Head of caudate nucleus (tissue), 42 donors: ENCODE measurements at places on chromosomes 4 and X.

GRCh38 chrX:47148946-47149345 is 3.9 kb downstream of the RBM10 start:
- no peak for DNase-seq

DNA sequence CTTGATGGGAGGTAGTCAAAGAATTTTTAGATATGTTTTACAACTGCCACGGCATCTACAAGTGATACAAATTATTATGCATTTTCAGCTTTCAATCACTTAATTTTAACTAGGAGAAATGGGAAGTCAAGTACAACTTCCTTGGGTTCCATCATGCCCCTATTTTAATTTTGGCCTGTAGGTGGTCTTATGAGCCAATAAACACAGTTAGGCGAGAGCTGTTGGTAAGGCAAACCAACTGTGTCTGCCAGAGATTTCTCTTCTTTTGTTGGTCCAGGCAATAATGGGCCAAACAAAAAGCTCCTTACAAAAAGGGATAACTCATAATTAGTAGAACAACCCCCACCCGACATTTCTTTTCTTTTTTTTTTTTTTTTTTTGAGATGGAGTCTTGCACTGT is 63.3 kb upstream of the ARX start:
- no peak for DNase-seq

GRCh38 chr4:40307627-40308497 is 27.3 kb upstream of the CHRNA9 start:
- DNase-seq: no peak

DNA sequence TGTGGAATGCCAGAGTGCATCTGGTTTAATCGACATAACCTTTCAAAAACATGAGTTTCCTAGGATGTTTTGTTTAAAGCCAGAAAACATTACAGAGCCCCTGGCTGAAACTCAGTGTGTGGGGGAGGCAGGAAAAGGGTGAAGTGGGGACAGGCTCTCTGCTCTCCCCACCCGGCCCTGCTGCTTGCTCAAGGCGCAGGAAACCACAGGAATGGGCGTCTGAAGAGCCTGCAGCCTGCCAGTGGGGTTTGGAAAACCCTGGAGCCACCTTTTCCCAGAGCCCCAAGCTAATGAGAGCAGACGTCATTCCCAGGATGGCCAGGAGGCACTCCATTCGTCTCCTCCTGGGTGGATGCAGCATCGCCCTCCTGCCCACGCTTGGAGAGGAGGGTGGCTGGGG is 240.6 kb downstream of the AFAP1 start:
- DNase-seq: no peak

- no peak for DNase-seq
Measured at GRCh38 chrX:96707804-96708203, 23.2 kb downstream of the DIAPH2 start.

DNA sequence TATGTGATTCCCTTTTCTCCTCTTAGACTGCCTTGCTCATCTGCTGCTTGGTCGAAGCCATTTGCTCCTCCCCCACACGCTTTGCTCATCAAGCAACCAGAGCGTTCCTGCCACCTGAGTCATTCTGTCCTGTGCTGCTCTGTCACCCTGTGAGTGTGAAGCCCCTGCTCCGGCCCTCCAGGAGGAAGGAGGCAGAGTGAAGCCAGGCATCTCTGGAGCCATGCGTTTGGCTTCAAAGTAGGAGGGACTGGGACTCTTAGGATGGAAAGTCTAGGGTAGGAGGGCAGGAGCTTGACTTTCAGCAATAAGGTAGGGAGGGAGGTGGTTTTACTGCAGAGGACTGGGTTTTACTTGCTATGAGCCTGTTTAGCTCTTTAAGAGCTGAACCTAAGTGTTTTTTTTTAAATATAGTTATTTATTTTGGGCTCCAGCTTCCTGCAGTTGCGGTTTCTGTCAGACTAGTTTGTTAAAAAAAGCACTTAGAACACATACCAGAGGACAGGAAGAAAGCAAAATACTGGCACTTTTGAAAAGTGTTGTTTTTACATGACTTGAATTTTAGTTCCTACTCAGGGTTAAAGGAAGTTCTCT is 63.6 kb downstream of the SPINK2 start:
- peak; percentile 13 for DNase-seq

DNA sequence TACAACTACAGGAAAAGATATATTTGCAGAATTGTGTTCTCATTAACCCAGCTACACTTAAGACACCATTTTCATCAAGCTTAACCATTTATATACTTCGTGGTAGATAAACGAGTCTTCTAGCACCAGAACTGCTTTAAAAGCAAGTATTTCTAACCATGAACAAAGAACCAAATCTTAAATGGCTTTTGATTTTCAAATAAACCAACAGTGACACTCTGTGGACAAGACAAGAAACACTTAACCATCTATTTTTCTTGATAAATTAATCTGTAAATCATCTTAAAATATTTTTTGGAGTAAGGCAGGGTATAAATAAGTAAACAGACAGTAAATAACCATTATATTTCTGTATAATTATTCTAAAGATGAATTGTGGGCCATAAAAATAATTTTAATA is 10.2 kb downstream of the BEND2 start:
- no peak for DNase-seq

GRCh38 chr4:83340692-83341343 is 6.2 kb upstream of the HPSE start:
- DNase-seq: no peak

DNA sequence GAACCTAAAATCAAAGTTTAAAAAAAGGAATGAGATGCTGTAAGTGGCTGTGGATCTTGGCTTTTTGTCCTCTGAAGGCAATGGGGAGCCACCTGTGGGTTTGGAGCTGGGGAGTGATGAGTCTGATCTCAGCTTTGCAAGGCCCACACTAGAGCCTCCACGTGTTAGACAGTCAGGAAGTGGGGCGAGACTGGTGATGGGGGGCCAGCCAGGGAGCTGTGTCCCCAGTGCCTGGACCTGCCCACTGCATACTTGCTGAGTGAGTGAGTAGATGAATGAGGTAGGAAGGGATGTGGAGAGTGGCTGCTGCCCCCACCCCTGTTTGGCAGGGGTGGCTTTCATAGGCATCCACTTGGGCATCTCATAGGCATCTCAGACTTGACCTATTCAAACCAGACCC is 84.0 kb downstream of the NHSL2 start:
- no peak for DNase-seq

DNA sequence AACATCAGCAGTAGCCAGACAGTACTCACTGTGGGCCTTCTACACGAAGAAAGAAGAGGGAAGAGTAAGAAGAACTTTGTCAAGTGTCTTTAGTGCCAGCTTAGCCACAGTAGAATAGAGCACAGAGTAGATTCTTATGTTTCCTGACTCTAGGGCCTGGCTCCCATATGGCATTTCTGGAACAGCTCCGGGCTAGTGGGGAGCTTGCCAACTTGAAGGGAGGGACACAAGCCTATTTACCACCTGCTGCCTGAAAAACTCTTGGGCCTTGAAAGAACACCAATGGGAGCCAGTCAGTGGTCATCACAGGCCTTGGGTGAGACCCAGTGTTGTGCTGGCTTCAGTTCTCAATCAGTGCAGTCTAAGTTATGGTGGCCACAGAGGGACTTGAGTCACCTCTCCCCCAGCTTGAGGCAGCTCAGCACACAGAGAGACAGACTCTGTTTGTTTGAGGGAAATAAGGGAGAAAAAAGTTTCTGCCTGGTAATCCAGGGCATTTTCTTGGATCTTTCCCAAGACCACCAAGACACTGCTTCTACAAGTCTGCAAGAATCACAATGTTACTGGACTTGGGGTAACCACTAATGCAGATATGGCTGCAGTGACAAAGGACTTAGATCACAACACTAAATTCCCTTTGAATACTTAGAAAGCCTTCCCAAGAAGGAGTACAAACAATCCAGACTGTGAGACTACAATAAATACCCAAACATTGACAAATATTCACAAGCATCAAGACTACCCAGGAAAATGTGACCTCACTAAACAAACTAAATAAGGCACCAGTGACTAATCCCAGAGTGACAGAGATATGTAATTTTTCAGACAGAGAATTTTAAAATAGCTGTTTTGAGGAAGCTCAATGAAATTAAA is 261.0 kb upstream of the NDST3 start:
- DNase-seq: no peak

- no peak for DNase-seq
Measured at GRCh38 chr4:99722725-99723124, 65.1 kb upstream of the C4orf54 start.

GRCh38 chr4:142614621-142615323 is 231.3 kb downstream of the INPP4B start:
- no peak for DNase-seq

DNA sequence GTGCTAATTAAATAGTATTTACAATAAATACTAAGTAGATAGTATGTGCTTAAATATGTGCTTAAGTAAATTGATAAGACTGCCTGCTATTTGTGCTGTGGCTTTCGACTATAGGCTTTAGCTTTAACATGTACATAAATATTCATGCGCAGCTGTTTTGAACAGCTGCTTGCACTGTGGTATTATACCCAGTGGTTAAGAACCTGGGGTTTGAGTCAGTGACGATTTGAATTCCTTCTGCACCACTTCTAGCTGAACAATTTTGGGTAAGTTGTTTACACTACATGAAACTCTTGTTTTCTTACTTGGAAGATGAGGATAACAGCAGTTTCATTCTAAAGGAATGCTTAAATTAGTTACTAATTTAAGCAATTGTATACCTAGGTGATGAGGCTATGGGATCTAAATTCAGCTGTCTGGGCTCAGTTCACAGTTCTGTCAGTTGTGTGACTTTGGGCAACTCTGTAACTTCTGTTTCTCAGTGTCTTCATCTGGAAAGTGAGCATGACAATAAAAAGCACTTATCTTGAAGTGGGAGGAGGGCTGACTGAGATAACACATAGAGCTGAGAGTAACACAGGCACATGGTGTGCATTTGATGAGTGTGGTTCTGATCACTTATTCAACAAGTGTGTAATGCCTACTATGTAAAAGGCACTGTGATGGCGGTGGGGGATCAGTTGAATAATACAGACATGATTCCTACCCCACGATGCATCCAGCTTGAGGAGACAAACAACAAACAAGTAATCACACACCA is 37.0 kb downstream of the HPGDS start:
- DNase-seq: no peak

DNA sequence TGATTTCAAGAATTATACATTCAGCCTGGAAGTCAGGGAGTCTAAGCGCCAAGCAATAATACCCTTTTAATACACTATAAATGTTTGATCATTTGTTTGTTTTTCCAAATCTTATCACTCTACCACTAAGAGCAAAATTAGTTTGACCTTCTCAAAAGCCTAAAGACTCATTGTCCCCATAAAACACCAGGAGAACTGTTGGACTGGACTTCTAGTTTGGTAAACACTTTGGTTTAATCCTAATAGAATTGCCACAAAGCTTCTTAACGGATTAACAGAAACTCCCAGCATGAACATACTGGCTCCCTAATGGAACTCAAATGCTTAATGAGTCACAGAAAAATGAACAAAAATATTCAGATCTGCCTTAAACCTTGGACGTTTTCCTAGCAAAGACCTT is 34.9 kb downstream of the SYTL5 start:
- no peak for DNase-seq

DNA sequence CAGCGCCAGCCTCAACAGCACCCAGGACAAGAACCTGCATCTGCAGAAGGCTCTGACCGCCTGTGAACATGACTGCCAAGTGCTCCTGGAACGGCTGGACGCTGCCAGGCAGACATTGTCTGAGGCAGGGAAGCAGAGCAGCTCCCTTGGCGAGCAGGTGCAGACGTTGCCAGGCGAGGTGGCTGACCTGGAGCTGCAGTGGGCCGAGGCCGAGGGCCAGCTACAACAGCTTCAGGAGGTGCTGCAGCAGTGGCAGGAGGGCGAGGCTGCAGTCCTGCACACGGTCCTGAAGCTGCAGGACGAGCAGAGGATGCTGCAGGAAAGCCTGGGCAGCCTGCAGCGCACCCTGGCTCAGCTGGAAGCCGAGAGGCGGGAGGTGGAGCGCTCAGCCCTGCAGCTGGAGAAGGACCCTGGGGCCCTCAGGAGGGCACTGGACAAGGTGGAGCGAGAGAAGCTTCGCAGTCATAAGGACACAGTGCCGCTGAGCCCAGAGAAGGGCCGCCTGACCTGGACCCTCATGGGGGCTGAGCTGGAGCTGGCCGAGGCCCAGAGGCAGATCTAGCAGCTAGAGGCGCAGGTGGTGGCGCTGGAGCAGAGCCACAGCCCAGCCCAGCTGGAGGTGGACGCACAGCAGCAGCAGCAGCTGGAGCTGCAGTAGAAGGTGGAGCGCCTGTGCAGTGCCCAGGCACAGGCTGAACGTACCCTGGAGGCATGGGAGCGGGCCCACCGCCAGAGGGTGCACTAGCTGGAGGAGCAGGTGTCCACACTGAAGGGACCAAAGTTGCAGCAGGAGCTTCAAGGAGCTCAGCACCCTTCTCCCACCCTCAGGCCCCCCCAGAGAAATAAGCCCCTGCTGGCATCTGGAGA is 16.4 kb downstream of the SMIM10L2A start:
- no peak for DNase-seq

- DNase-seq: no peak
Measured at GRCh38 chr4:155304375-155304774, 72.4 kb downstream of the MAP9 start.

DNA sequence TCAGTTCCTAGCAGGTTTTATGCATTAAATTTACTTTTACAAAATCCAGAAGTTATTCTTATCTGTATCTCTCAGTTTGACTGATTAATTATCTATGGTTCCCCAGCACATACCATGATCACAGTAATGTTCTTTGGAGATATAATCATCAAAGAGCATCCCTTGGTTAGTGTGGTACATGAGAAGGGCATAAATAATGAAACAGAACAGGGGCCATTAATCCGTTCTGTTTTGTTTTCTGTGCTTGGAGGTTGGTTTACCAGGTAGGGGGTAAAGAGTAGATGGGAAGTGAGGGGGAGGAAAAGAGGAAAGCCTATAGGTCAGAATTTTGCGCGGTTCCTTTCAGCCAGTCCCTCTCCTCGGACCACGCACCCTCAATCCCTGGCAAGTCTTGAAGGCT is 718.7 kb upstream of the TENM3 start:
- no peak for DNase-seq

DNA sequence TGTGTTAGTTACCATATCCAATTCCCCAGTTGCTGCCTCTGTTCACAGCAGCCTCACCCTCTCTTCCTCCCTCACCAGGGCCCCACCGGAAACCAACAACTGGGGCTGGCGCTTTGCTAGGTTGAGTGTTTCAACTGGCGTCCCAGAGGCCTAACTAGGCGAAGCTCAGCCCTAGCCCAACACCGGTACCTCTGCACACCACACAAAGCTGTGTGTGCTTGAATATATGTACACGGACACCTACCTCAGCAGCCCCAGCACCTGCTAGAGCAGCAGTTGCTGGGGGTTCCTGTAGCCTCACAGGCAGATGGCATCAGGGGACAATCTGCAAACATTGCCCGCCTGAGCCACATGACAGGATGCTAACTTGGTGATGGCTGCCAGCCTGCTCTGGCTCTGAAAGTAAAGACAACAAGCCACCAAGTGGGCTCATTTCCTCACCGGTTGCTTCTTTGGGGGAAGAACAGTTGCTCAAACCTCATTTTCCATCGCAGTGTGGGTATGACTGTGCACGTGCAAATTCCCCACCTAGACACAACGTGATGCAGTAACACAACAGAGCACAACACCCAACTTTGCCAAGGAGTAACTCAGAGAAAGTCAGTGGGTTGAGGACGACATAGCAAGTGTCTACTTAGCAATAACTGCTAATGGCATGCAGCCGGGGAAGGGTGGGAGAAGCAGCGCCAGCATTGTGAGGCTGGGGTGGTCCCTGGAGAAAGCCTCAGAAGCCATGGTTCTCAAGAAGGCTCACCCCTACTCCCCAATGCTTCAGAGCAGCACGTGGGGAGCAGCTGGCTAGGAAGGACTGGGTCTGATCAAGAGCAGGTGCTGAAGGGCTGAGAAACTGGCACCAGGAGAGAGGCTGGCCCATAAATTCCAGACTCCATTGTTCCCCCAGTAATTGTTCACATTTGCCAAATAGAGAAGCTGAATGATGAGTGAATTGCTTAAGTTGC is 139.5 kb downstream of the SH3KBP1 start:
- no peak for DNase-seq

GRCh38 chrX:41530085-41530484 is 82.9 kb downstream of the NYX start:
- DNase-seq: no peak
